ENCODE measurements at places on chromosomes 16 and 17. TPM values are rescaled to one million over a fixed set of nuclear protein-coding genes. Genes with fewer than 3 reads are reported as not detected.

The HCRT gene
- not detected for total RNA-seq

The ATP2A1 gene
- total RNA-seq, result 4.5 TPM

The PALB2 gene
- total RNA-seq, result 14.4 TPM

The HNF1B gene
- total RNA-seq, result not detected

The INCA1 gene
- 0.44 TPM for total RNA-seq

The CFAP52 gene
- total RNA-seq, result not detected

The MED13 gene
- total RNA-seq, result 130 TPM

The TBX6 gene
- total RNA-seq, result 0.86 TPM

The ABCC11 gene
- total RNA-seq, result not detected

The SCGB1C2 gene
- not detected for total RNA-seq

The SYT17 gene
- 10.0 TPM for total RNA-seq

The DNAAF1 gene
- 0.56 TPM for total RNA-seq

The LPCAT2 gene
- total RNA-seq, result 1.8 TPM

The HBA1 gene
- 1.5 TPM for total RNA-seq

The DHRS7C gene
- total RNA-seq, result not detected

The MYH1 gene
- total RNA-seq, result not detected

The HOXB1 gene
- not detected for total RNA-seq

The PARD6A gene
- total RNA-seq, result 18.7 TPM

The CAVIN1 gene
- 0.32 TPM for total RNA-seq

The NHLRC4 gene
- 3.4 TPM for total RNA-seq

The ERI2 gene
- 14.2 TPM for total RNA-seq

The CRYM gene
- total RNA-seq, result not detected

The FOXL1 gene
- not detected for total RNA-seq

The NPIPB13 gene
- total RNA-seq, result 27.5 TPM

The GNAO1 gene
- 250 TPM for total RNA-seq

The HBM gene
- total RNA-seq, result not detected

The MT1G gene
- not detected for total RNA-seq

The BOLA2B gene
- total RNA-seq, result 74.6 TPM

The UNC13D gene
- total RNA-seq, result 2.4 TPM

The CES1 gene
- not detected for total RNA-seq

Data from glutamatergic neuron (in vitro differentiated cells).